ENCODE measurements at places on chromosomes 12 and 14.

DNA sequence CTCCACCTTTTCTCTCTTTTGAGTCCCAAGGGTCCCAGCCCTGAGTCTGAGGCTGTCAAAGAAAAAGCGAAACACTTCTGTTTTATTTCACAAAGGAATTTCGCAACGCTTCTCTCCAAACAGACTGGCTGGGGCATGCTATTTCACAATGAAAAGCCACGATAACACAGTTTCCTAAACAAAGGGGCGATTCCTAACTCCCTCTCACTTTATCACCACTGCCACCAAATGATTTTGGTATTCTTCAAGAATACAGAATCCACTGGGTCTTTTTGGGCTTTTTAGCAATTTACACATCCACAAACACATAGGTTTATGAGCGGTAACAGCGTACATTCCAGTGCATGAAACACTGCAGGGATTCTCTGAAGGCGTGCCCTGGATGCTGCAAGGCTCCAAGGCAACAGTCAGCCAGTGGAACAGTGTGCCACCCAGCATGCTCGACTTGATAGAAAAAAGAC lies 161.2 kb downstream of the DAD1 start:
- DNase-seq: no peak

DNA sequence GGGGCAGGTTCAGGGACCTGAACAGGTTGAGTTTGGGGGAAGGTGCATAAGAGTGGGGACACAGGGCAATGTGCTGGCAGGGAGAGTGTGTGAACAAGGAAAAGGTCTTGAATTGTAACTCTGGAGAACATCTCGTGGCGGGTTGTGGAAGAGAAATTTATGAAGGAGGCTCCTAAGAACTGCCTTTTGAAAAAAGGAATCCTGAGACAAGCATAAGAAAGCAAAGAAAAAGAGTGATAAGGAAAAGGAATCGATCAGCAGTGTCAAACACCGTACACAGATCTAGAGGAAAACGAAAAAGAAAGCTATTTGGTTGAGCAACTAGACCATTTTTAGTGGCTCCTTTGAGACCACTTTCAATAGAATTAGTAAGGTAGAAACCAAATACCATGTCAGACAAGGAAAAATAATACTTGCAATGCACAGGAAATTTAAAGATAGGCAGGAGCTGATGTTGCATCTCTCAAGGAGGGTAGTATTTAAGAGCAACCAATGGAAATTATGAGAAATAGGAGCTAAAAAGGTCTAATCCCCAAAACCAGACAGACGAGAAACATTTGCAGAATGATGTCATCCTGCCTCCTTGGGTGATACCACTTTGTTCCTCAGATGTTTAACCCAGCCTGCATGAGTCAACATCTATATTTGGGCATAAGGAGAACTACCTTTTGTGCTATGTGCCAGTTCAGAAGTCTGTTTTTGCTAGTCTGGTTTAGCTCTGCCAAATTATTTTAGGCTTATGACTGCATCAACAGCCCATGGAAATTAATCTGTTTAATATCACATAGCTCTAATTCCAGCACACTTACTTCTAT lies 64.5 kb upstream of the STK38L start:
- DNase-seq: peak; percentile 14

DNA sequence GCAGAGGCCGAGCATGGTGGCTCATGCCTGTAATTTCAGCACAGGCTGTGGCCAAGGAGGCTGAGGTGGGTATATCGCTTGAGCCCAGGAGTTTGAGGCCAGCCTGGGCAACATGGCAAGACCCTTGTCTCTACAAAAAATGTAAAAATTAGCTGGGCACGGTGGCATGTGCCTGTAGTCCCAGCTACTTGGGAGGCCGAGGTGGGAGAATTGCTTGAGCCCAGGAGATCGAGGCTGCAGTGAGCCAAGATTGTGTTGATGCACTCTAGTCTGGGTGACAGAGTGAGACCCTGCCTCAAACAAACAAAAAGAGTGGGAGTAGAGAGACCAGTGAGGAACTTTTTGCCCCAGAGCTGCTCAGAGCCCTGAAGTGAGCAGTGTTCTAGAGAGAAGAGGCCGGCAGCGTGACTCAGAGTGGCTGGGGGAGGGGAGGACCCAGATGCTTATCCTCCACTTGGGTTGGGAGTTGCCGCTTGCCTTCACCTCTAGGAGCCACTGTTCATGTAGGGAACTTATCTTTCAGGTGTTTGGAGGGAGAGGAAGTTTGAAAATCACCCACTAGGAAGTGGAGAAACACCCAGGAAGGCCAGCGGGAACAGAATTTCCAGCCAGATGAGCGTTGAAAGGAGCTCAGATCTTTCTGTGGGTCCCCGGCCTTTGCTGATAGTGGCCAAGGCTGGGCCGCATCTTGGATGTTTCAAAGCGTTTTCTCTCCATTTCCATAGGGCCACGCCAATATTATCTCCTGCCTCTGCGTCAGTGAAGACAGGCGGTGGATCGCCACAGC lies 15.3 kb downstream of the CFAP251 start:
- no peak for DNase-seq

DNA sequence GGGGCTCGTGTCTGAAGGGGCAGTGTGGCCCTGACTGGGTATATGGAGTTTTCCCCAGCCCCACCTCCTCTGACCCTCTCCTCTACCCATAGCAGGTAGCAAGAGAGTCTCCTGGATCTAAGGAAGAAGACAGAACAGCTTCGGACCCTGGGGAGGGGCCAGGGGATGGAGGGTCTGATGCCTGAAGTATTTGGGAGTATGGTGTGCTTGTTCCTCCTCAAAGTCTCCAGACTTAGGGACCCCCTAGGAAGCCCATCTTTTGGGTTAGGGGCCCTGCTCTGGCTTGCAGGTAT lies 579 bp upstream of the HOXC8 start:
- DNase-seq: no peak

DNA sequence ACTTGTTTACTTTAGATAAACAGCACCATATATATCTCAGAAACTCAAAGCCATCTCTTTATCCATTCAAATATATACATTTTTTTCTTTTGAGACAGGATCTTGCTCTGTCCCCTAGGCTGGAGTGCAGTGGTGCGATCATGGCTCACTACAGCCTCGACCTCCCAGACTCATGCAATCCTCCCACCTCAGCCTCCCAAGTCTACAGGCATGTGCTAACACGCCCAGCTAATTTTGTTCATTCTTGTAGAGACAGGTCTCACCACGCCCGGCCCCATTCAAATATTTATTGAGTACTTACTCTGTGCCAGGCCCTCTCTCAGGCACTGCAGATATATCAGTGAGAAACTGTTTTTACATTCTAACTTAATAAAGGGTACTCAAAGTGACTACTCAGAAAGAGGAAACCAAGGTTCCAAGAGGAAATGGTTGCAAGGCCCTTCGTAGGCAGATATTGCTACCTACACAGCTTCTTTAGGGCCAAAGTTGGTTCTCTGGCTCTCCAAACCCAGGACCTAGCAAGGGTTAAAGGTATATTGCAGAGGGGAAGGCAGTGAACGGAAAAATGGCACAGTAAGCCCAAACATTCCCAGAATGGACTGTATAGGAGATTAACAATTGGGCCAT lies 2.9 kb downstream of the ATXN3 start:
- no peak for DNase-seq

DNA sequence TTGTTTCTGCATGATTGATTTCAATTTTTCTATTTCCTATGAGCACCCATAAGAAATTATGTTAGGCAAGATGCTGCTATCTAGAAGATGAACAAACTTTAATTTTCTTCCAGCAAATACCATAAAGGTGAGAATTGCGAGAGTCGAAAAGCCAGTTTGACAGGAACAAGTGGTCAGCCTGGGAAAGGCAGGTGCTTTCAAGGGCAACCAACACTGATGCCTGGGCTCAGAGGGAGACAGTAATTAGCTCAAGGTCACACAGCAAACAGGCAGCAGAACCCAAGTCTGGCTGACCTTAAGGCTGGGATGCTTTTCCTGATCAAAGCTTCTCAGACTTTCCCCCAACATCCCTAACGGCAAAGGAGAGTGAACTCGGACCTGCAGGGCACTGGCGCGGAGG lies 6.8 kb upstream of the OTUB2 start:
- DNase-seq: no peak

- no peak for DNase-seq
Observed at GRCh38 chr12:913919-914698, 35.4 kb downstream of the RAD52 start.

DNA sequence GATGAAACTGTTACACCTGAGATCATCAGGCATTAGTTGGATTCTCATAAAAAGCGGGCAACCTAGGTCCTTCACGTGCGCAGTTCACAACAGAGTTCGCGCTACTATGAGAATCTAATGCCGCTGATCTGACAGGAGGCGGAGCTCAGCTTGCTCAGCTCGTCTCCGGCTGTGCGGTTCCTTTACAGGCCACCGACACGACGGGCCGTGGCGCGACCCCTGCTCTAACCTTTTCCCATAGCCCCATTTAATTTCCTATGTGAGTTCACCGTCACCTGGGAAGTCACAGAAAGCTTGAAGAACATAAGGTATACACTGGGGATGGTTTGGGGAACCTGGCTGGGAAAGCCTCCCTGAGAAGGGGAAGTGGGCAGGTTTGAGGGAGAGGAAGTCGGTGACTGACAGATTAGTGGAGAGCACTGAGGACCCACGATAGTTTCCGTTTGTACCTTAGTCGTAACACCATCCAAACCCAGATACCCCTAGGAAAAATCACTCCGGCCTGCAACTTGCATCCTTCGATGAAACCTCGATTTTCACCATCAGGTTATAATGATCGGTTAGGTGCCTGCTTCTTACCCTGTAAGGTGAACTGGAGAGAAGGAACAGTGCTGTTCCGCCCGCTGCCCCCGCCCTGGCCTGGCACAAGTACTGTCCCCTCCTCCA lies 2.8 kb upstream of the AAAS start:
- peak; percentile 57 for DNase-seq

DNA sequence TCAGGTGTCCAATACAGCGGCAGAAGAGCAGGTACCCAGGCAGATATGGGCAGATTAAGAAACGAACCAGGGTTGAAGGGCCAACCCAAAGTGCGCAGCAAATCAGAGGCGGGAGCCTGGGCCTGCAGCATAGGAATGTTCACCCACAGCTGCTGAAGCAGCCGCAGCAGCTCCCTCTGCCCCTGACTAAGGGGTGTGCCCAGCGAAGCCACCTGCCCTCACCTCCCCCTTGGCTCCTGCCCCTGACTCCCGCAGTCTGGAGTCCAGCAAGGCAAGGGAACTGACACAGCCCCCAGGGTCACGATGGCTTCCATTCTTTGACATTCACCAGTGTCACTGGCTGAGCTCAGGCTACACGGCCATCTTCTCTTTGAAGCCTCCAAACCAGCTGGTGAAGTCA lies 27.3 kb upstream of the ZFP36L1 start:
- DNase-seq: no peak

- no peak for DNase-seq
Observed at GRCh38 chr12:25960961-25961360, 2.5 kb downstream of the RASSF8 start.

- no peak for DNase-seq
Observed at GRCh38 chr14:52332269-52332668, 18.2 kb downstream of the PTGER2 start.

DNA sequence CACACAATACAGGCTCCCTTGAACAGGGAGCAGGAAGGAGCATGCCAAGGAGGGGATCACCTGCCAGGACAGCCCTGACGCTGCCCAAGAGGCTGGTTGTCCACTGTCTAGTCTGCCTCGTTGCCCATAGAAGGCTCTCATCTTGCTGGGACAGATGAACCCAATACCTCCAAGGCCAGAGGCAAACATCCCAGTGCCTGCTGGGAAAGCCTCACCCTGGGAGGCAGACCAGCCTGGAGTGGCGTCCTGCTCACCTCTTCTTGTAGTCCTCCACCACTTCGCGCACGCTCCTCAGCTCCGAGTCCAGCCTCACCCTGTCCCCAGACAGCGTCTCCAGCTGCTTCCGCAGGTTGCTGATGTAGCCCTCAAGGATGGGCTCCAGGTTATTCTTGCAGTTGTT lies 2.4 kb downstream of the KRT73 start:
- DNase-seq: no peak

DNA sequence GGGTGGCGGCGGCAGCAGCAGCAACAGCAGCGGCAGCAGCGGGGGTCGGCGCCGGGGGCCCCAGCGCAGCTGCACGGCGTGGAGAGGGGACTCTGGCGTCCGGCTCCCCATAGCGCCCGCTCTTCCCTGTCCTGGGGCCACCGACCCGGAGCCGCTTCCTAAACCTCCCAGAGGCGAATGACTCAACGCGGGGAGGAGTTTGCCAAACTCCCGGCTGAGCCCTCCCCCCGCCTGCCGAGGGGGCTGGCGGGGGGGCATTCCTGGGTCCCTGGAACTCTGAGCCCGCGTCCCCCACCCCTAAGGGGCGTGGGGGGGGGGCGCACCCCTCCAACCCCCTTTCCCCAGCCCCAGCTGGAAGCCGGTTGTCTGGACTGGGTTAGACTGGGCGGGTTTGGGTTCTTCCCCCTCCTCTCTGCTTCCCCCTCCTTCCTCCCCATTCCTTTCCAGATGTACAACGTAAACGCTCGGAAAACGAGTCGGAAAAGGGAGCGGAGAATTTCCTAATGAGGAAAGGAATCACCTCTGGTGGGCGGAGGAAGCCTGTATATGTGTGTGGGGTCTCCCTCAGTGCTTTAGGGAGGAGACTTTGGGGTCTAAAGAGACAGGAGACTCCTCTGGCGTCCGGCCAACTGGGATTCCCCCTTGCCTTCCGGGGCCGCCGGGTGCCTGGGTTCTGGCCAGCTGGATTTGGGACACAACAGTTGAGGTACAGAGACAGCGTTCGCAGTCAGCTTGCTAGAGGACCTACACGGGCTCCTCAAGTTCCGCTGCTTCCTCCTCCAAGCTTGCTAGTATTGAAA lies at the start of gene ITGA5:
Gene ITGA5, minus strand, starts transcription at position 179 of the 800 bp plus-strand sequence. Its CDS starts 68 bp downstream, at position 111.
- no peak for DNase-seq

DNA sequence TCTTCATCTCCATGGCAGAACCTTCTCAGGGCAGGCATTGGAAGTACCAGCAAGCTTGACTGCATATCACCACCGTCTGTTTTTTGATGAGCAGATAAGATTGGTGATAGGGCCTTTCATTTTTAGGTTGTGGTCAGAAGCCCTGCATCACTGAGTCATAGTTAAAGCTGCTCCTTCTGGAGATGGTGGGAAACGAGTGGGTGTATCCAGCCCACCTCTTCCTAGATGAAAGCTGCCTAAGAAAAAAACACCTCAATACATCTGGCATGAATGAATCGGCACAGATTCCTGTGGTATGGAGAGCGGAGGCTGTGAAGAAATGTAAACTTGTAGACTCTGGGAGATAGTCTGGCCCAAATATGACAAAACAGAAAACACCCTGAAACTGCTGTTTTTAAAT lies 248.7 kb upstream of the EGLN3 start:
- DNase-seq: no peak

DNA sequence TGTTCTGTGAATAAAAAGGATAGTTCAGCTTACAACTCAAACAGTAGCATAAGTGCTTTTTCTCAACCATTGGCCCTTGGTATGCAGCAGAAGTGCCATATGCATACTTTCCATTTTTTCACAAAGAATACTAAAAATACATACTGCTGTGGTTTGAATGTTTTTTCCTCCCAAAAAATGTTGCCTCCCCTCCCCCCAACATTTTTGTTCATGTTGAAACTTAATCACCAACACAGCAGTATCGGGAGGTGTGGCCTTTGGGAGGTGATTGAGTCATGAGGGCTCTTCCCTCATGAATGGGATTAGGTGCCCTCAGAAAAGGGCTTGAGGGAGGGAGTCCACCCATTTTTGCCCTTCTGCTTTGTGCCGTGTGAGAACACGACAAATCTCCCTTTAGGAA lies 198.6 kb downstream of the ESR2 start:
- DNase-seq: no peak

GRCh38 chr14:60720391-60720790 lies 3.8 kb downstream of the SIX4 start:
- no peak for DNase-seq

Data from CD4-positive, alpha-beta T cell treated with Interleukin-10 for 1 hour (primary cell).